ENCODE measurements at places on chromosomes 3 and 15.

GRCh38 chr15:59894835-59895234, 109.3 kb upstream of the FOXB1 start:
- no peak for DNase-seq

GRCh38 chr15:91529534-91529933, 324.0 kb upstream of the SLCO3A1 start:
- no peak for DNase-seq

DNA sequence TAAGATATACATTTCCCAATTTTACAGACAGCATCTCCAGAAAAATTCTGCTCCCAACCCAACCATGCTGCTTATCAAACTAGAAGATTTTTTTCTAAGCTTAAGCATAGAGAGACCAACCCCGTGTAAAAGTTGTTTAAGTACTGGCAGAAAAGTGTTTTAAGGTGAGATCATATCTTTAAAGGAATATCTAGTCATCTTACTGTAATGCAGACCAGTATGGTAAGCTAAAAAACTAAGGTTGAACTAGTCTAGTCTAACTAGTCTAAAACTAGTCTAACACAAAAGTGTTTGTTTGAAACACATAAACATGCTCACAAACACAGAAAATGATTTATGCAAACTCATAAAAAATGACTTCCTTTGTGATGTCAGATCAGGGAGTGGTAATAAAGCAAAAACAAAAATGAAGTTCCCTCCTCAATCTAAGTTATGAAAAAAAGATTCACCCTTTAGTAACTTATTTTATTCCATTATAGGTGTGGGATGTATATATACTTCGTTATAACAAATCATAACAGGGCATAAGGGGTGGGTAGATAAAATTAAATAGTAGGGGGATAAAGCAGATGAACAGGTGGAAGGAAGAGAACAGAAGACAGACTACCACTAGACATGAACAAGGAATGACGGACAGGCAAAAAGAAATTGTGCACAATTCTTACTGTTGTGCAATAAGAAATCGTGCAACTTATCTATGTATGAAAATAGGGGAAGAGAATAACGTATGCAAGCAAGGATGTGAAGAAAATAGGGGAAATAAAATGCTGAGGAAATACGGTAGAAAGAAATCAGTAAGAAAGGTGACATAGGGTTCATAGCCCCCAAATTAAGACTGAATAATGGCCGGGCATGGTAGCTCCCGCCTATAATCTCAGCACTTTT, 10.0 kb downstream of the MYO5A start:
- no peak for DNase-seq

GRCh38 chr15:99711625-99712024, 21.6 kb downstream of the LYSMD4 start:
- DNase-seq = no peak

DNA sequence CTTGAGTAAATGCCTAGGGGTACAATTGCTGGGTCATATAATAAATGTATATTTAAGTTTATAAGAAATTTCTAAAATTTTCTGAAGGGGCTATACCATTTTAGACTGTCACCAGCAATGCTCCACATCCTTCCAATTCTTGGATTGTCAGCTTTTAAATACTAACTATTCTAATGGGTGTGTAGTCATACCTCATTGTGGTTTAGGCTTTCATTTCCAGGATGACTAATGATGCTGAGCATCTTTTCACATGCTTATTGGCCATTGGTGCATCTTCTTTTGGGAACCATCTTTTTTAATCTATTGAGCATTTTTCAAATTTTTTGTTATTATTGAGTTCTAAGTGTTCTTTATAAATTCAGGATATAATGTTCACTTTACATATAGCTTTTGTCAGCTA, 52.5 kb upstream of the CORO2B start:
- no peak for DNase-seq
